ENCODE measurements at places on chromosomes 12 and 14.

DNA sequence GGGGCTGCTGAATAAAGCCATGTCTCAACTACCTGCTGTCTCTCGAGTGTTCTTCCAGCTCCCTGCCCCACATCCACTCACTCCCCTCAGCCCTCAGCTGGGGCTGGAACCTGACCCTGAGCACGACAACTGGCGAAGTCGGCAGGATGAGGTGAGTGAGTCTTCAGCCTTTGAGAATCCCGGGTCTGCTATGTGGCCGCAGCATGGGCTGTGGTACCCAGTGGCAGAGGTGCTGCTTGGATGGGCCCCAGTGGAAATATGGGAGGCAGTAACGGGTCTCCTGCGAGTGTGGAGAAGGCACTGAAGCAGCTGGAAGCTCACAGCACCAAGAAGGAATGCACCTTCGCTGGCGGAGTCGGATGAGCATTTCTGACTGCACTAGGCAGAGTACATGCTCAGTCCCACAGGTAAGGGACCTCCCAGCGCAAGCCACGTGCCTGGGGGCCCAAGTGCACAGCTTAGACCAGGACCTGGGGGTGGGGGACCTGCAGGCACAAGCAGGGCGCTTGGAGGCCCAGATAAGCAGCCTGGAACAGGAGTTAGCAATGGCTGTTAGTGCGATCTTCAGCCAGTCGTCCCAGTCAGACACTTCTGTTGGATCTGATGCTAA lies 95.5 kb upstream of the TMPO start:
- DNase-seq: no peak
- H3K4me3 ChIP-seq: no peak overlapping the region
- H3K36me3 ChIP-seq: no peaks in the 10 kb centered on the region
- H3K27me3 ChIP-seq: no peaks in the 10 kb centered on the region

GRCh38 chr14:26377150-26377549 lies 220.7 kb downstream of the NOVA1 start:
- peak; percentile 47 for DNase-seq
- H3K27ac ChIP-seq: no peak overlapping the region
- peaks cover 17% of the 10 kb centered on the region for H3K36me3 ChIP-seq
- no peaks in the 10 kb centered on the region for H3K27me3 ChIP-seq

GRCh38 chr12:53659011-53659551 lies 16.8 kb downstream of the ATP5MC2 start:
- no peak overlapping the region for H3K27ac ChIP-seq
- no peak overlapping the region for H3K4me3 ChIP-seq
- H3K4me1 ChIP-seq: no peaks in the 10 kb centered on the region

- no peak overlapping the region for H3K4me3 ChIP-seq
- H3K36me3 ChIP-seq: peaks cover 80% of the 10 kb centered on the region
- no peak overlapping the region for H3K27ac ChIP-seq
- no peak for DNase-seq
Measured at GRCh38 chr12:906062-906585, 43.4 kb downstream of the RAD52 start.

DNA sequence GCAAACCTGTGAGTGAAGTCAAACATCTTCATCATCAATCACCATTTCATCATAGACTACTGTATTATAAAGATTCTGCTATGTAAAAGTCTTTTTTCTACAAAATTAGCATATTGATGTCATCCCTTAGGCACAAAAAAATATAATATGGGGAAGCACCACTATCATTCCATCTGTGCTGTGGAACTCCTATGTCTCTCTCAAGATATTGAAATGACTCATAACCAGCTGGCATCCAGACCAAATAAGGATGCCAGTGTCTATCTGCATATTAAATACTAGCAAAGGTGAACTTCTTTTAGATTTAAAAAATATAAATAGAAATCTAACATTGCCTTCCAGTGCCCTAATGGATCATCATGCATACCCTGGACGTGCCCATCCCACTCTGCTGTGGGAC lies 17.9 kb upstream of the DCAF5 start:
- no peak overlapping the region for H3K4me3 ChIP-seq
- no peak overlapping the region for H3K27ac ChIP-seq
- DNase-seq: no peak
- peaks cover 3% of the 10 kb centered on the region for H3K4me1 ChIP-seq
- H3K36me3 ChIP-seq: no peaks in the 10 kb centered on the region

DNA sequence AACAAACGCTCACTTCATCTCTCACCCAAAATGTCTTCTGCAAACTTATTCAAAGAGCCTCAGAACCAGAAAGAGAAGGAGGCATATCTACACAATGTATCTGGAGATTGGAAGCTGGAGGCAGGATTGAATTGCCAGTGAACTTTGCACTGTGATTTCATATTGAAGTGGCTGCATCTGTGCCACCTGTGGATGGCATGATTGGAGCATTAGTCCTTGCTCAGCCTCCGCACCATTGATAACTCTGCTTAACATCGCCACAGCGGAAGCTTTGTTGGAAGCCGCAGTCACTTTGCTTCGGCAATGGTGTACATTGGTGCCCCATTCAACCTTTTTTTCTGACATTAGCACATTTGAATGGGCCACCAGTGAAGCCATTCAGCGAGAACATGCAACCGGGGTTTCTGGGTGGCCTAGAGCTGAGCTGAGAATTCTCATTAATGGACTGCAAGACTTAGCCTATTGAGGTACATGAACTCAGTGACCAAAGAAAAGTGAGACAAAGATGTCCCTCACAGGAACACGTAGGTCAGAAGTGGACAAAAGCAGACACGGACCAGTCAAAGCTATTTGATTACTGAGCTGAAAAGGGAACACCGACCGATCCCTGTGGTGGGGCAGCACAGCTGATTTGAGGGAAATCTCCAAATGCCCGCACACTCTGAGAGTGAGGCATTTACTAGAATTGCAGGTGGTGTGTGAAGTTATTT lies 130.4 kb downstream of the BRMS1L start:
- H3K4me1 ChIP-seq: no peaks in the 10 kb centered on the region
- H3K36me3 ChIP-seq: no peaks in the 10 kb centered on the region
- H3K27ac ChIP-seq: no peak overlapping the region
- DNase-seq: no peak
- H3K27me3 ChIP-seq: no peaks in the 10 kb centered on the region
- no peak overlapping the region for H3K4me3 ChIP-seq

GRCh38 chr12:94500831-94501567 lies 41.3 kb upstream of the CEP83 start:
- no peak overlapping the region for H3K4me3 ChIP-seq
- peaks cover 7% of the 10 kb centered on the region for H3K36me3 ChIP-seq
- H3K27me3 ChIP-seq: no peaks in the 10 kb centered on the region
- DNase-seq: no peak
- H3K4me1 ChIP-seq: no peaks in the 10 kb centered on the region
- H3K27ac ChIP-seq: no peak overlapping the region

- H3K4me1 ChIP-seq: no peaks in the 10 kb centered on the region
- DNase-seq: no peak
- no peaks in the 10 kb centered on the region for H3K27me3 ChIP-seq
- H3K27ac ChIP-seq: no peak overlapping the region
- H3K4me3 ChIP-seq: no peak overlapping the region
Measured at GRCh38 chr12:130698106-130698505, 18.0 kb downstream of the RIMBP2 start.

DNA sequence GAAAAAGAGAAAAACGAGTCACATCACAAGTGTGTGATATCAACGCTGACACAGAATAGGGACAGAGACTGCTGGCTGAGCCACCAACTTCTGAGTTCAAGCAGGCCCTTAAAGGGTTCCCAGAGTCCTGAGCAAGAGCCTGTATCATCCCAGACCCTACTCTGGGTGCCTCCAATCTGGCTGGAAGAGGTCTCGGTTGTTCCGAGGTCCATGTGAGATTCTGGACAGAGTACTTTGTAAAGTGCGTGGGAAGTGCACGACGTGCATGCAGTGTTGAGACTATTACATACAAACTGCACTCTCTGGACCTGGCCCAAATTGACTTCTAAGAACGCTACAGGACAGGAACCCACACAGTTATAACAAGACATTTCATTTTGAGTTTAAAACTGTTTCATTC lies 40.6 kb downstream of the MOK start:
- H3K27me3 ChIP-seq: no peaks in the 10 kb centered on the region
- no peaks in the 10 kb centered on the region for H3K36me3 ChIP-seq
- no peaks in the 10 kb centered on the region for H3K4me1 ChIP-seq
- no peak for DNase-seq
- no peak overlapping the region for H3K27ac ChIP-seq

- peaks cover 89% of the 10 kb centered on the region for H3K27me3 ChIP-seq
- H3K4me1 ChIP-seq: no peaks in the 10 kb centered on the region
- H3K27ac ChIP-seq: no peak overlapping the region
- no peaks in the 10 kb centered on the region for H3K36me3 ChIP-seq
- DNase-seq: no peak
Measured at GRCh38 chr14:37598747-37599506, 3.5 kb downstream of the TTC6 start.

DNA sequence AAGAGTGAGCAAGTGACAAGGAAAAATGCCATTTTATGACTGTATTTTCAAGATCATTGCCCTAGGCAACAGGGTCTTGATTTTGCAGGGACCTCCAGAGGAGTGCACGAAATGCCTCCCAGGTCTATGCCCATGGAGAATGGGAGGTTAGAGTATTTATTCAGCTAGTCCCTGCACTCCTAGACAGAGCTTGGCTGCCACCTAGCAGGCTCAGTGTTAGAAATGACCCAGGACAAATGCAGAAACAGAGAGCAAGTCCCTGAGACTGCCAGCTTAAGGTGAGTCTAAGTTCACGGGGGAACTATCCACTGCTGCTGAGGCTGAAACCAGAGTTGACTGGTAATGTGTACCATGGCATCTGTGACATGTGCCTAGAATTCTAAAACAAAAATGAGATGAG lies 506.4 kb downstream of the MED13L start:
- H3K36me3 ChIP-seq: no peaks in the 10 kb centered on the region
- no peak overlapping the region for H3K4me3 ChIP-seq
- peak; percentile 46 for DNase-seq
- H3K4me1 ChIP-seq: no peaks in the 10 kb centered on the region
- H3K27me3 ChIP-seq: no peaks in the 10 kb centered on the region

DNA sequence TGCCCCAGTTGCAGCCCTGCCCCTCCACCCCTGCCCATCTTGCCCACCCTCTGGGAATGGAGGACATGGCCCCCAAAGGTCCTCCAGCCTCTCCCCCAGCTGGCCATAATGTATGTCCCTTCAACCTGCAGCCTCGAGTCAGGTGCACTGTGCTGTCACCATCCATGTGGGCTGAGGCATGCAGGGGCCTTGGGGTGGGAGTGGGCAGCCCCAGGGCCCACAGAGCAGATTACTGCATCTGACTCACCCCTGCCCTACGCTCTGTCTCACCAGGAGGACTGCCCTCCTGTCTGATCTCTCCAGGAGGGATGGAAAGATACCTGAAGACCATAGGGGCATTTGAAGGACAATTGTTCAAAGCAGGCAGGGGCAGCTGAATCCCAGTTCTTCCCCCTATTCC lies 13.3 kb downstream of the SYNDIG1L start:
- H3K4me1 ChIP-seq: peaks cover 5% of the 10 kb centered on the region
- no peak overlapping the region for H3K4me3 ChIP-seq
- no peaks in the 10 kb centered on the region for H3K36me3 ChIP-seq
- no peaks in the 10 kb centered on the region for H3K27me3 ChIP-seq

- DNase-seq: no peak
- no peak overlapping the region for H3K27ac ChIP-seq
- H3K4me1 ChIP-seq: no peaks in the 10 kb centered on the region
- H3K36me3 ChIP-seq: 0 out of 2 replicates have a peak, but pooled peaks cover 10% of the 10 kb centered on the region
- no peak overlapping the region for H3K4me3 ChIP-seq
- no peaks in the 10 kb centered on the region for H3K27me3 ChIP-seq
Measured at GRCh38 chr14:42950363-42950762, 1343.7 kb downstream of the LRFN5 start.

GRCh38 chr12:47777741-47778558 lies 4.9 kb downstream of the SLC48A1 start:
- no peak overlapping the region for H3K4me3 ChIP-seq
- DNase-seq: no peak
- no peaks in the 10 kb centered on the region for H3K27me3 ChIP-seq
- no peak overlapping the region for H3K27ac ChIP-seq
- peaks cover 3% of the 10 kb centered on the region for H3K4me1 ChIP-seq
- peaks cover 1% of the 10 kb centered on the region for H3K36me3 ChIP-seq

DNA sequence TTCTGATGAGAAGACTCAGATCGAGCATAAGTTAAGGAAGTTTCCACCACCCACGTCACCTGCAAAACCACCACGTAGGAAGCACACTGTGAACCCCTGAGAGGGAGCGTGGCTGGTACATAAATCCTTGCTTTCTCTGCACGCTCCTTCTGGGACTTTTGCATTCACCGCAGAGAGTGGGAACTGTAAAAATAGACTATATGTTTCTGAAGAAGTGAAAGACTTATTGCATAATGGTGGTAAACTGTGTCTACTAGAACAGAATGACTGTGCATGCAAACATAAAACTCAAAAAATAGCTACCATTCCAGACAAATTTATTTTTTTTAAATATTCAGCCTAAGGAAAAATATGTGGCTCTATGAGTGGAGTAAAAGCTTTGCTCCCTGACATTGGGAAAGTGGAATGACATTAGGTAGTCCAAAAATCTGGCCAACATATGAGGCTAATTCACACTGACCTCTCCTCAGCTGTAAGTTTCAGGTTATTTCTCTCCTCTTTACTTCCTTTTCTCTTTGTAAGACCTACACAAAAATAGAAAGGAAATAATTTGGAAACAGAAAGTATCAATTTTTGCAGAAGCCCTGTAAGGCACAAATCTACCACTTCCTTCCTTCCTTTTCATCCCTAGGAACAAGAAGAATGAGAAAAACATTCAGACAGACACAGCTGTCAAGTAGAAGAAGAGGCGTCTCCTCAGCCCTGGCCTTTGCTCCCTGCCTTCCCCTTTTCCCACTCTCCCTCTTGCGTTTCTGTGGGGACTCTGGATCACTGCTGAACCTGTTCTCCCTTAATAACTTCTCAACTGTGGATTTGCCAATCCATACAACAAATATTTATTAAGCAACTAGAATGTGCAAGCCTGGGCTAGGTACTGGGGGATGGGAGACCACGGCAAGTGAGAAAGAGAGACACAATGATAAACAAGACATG lies 264.3 kb upstream of the FOXN3 start:
- peaks cover 5% of the 10 kb centered on the region for H3K36me3 ChIP-seq
- H3K27me3 ChIP-seq: no peaks in the 10 kb centered on the region
- no peaks in the 10 kb centered on the region for H3K4me1 ChIP-seq
- DNase-seq: no peak

DNA sequence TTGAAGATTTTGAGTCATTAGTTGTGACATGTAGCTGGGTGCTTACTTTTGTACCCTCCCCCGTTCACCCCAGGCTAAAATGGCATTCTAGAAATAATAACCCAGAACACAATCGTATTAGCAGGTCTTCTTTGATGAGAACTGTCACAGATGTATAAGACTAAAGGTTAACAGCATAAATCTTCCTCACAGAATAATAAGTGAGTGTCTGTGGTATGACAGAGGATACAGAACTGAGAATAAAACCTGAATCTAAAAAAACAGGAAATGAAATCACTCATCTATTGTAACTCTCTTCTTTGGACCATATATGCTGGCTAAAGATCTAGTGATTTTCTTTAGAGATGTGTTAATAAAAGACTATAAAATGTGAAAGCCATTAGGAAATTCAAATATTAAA lies 746.6 kb downstream of the LRFN5 start:
- DNase-seq: no peak
- no peaks in the 10 kb centered on the region for H3K36me3 ChIP-seq
- no peak overlapping the region for H3K4me3 ChIP-seq
- H3K27me3 ChIP-seq: no peaks in the 10 kb centered on the region
- H3K27ac ChIP-seq: no peak overlapping the region
